ENCODE measurements at places on chromosomes 5 and 9. TPM values are rescaled to one million over a fixed set of nuclear protein-coding genes. Genes with fewer than 3 reads are reported as not detected.

The TMEM215 gene
- total RNA-seq, result not detected

The PCDHGC3 gene
- total RNA-seq, result 9.4 TPM

The MYOT gene
- total RNA-seq, result not detected

The PCDHB16 gene
- 0.11 TPM for total RNA-seq

The SLC22A4 gene
- total RNA-seq, result 4.3 TPM

The PELO gene
- 18.1 TPM for total RNA-seq

The ZDHHC11B gene
- total RNA-seq, result not detected

The SFXN1 gene
- total RNA-seq, result 115 TPM

The ZNF354C gene
- total RNA-seq, result 6.0 TPM

The LRRC70 gene
- 0.65 TPM for total RNA-seq

The CCNI2 gene
- 0.76 TPM for total RNA-seq

The IRX1 gene
- 66.8 TPM for total RNA-seq

The CATSPER3 gene
- total RNA-seq, result not detected

The DIRAS2 gene
- 0.11 TPM for total RNA-seq

The TRAF2 gene
- 13.7 TPM for total RNA-seq

The SOHLH1 gene
- total RNA-seq, result not detected

The TARS1 gene
- total RNA-seq, result 96.6 TPM

The GMCL2 gene
- not detected for total RNA-seq

The SPINK7 gene
- total RNA-seq, result not detected

The CNTFR gene
- not detected for total RNA-seq

The DENND1A gene
- 10.6 TPM for total RNA-seq

The HSPB3 gene
- not detected for total RNA-seq

The ECSCR gene
- not detected for total RNA-seq

The IER5L gene
- total RNA-seq, result 18.1 TPM

The ARHGEF28 gene
- 0.33 TPM for total RNA-seq

The TMEM232 gene
- 4.3 TPM for total RNA-seq

The IFNE gene
- total RNA-seq, result 0.79 TPM

The C5orf46 gene
- 9.9 TPM for total RNA-seq

The DNAI1 gene
- total RNA-seq, result not detected

The TAF1L gene
- not detected for total RNA-seq

The SPEF2 gene
- 8.2 TPM for total RNA-seq

The TMEM245 gene
- 81.7 TPM for total RNA-seq

The FOXD4L5 gene
- total RNA-seq, result not detected

The MVB12B gene
- total RNA-seq, result 2.3 TPM

The SLC6A19 gene
- not detected for total RNA-seq

The ADAMTSL1 gene
- not detected for total RNA-seq

The LCN12 gene
- total RNA-seq, result not detected

The LRRTM2 gene
- total RNA-seq, result not detected

The INSYN2B gene
- total RNA-seq, result not detected

The HACD4 gene
- total RNA-seq, result 25.9 TPM

The CENPH gene
- 8.2 TPM for total RNA-seq

The HMCN2 gene
- not detected for total RNA-seq

The ABO gene
- total RNA-seq, result not detected

The CCDC183 gene
- total RNA-seq, result 0.39 TPM

The DIAPH1 gene
- total RNA-seq, result 47.4 TPM

The TTC33 gene
- 12.6 TPM for total RNA-seq

The GKAP1 gene
- total RNA-seq, result not detected

The BTNL9 gene
- 0.11 TPM for total RNA-seq

The SUB1 gene
- total RNA-seq, result 45.9 TPM

The CCIN gene
- total RNA-seq, result 3.7 TPM

The ACTBL2 gene
- total RNA-seq, result 2.7 TPM

The MTMR12 gene
- 12.4 TPM for total RNA-seq

The RFESD gene
- 2.5 TPM for total RNA-seq

The PCDHGA9 gene
- 5.7 TPM for total RNA-seq

The SLC34A3 gene
- 0.11 TPM for total RNA-seq

The GNG10 gene
- total RNA-seq, result 58.9 TPM

The GABRA6 gene
- total RNA-seq, result not detected
